ENCODE measurements at places on chromosomes 1 and 21.
A peak's percentile ranks its signal among the peaks of the same experiment; 100 is the strongest.

- DNase-seq, result no peak
Measured at GRCh38 chr1:243924588-243925349, 74.7 kb upstream of the AKT3 start.

DNA sequence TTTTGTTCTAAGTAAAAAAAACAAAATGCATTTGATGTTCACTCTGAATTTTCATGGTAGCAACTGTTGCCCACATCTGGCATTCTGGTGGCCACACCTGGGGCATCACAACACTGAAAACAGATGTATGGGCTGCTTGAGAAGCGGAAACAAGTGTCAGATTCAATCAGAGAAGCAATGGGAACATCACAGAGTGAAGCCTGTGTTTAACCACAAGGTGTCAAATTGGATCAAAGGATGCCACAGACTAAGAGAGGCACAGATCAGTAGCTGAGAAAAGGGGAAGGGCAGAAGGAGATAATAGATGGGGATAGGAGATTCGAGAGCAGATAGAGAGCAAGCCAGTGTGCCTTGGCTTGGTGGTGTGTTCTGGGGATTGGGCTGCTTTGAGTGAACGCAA lies 49.8 kb upstream of the MTF2 start:
- DNase-seq, result no peak

- DNase-seq, result peak; percentile 98
Measured at GRCh38 chr1:43358746-43359693, at the start of gene CDC20. CDC20 (plus strand) TSS chr1:43358981; CDS start chr1:43359216, 235 bp downstream.

- DNase-seq, result no peak
Measured at GRCh38 chr1:53706356-53706755, 32.6 kb downstream of the GLIS1 start.

DNA sequence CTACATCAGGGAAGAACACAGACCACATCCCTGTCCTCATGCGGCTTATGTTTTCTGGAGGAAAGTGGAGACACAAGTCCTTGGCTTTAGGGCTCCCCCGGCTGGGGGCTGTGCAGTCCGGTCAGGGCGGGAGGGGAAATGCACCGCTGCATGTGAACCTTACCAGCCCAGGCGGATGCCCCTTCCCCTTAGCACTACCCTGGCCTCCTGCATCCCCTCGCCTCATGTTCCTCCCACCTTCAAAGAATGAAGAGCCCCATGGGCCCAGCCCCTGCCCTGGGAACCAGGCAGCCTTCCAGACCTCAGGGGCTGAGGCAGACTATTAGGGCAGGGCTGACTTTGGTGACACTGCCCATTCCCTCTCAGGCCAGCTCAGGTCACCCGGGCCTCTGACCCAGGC lies 45.5 kb downstream of the TNNT2 start:
- no peak for DNase-seq

- DNase-seq, result no peak
Measured at GRCh38 chr1:180173952-180174351, 19.3 kb downstream of the QSOX1 start.

DNA sequence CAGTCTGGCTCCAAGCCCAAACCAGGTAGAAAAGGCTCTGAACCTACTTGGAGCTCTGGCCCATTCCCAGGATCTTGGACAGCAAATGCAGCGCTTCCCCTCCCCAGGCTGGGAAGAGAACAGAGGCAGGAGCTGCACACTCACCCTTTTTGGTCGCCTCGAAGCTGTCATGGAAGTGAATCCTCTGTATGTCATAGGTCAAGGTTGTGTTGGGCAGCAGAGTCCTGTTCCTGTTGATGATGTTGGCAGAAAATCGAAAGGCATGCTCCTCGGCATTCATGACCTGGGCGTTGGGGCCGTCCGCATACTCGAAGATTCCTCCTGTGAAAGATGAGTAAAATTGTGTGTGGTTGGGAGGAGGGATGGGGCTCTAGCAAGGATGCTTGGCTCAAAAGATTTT lies 143.5 kb downstream of the GRIK3 start:
- no peak for DNase-seq

DNA sequence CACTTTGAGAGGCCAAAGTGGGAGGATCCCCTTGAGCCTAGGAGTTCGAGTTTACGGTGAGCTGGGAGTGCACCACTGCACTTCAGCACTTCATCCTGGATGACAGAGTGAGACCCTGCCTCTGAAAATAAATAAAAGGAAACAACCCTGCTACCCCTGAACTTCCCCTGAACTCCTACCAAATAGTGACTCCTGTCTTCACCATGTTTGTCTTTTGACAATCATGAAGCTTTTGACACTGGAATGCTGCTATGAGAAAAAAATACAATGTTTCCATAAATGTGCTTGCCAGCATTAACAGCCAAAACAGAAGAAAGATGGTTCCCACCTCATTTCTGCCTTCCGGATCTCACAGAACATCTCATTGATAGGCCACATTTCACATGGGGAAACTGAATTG lies 10.4 kb downstream of the ZBTB8A start:
- DNase-seq, result no peak

All from activated CD8-positive, alpha-beta memory T cell treated with anti-CD3 and anti-CD28 coated beads, Interleukin-2, amount 50 U/mL, for 4 hours (primary cell).